ENCODE measurements at places on chromosomes 1 and 21.

GRCh38 chr1:57831624-57832023 lies 407.8 kb upstream of the DAB1 start:
- no peak for DNase-seq

GRCh38 chr1:205061665-205062069 lies 18.7 kb downstream of the CNTN2 start:
- DNase-seq: peak; percentile 86

- DNase-seq: no peak
Observed at GRCh38 chr1:202711949-202712635, 1.8 kb upstream of the SYT2 start.

GRCh38 chr1:198088360-198089071 lies 68.3 kb upstream of the NEK7 start:
- peak; percentile 3 for DNase-seq

Measured in globus pallidus (tissue), 1 donor.